LHCN-M2 (cell line): ENCODE measurements at places on chromosomes 12 and 14. TPM values are rescaled to one million over a fixed set of nuclear protein-coding genes. Genes with fewer than 3 reads are reported as not detected.

C1S gene
- 14.8 and 26.9 TPM in 2 replicates for total RNA-seq

- no peak for DNase-seq
These were observed 5.5 kb downstream of the LUM start for GRCh38 chr12:91105807-91106206.

PIP4K2C gene
- 19.1 and 23.3 TPM in 2 replicates for total RNA-seq

GRCh38 chr12:22459838-22460490, 84.4 kb downstream of the C2CD5 start:
- peak; percentile 50 for DNase-seq

DNA sequence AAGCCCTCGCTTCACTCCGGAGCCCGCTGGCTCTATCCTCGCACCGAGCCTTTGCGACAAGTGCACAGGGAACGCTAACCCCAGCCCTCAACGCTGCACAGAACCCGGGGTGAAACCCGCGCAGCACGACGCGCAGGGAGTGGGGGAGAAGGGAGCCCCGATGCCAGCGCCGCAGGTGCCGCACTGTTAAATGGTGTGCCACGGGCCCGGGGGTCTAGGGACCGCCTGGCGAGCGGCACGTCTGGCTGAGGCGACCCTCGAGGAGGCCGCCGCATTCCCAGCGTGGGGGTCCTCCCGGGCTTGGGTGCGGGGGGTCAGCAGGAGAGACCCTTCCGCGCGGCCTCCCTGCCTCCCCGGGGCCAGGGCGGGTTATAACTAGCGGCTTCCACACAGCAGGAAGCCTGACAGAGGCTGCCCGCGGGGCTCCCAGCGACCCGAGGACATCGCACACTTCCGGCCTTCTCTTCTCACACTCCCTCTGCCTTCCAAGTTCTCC, 23.8 kb upstream of the LRTM2 start:
- no peak for DNase-seq

DNA sequence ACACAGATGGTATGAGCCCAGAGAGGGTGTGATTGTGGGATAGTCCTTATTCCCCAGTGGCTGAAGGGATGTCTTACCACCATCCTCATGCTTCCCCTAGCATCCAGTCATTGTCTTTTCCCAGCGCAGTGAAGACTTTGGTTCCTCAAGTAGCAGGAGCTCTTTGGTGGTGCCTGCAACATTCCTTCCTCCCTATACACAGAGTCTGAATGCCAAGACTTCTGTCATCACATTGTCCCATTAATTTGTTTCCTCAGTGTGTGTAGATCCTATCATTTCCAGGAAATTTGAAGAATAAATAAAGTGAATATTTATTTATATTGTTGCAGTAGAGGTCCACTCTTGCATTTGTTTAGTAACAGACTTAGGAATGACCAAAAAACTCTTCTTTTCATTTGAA, 147.2 kb downstream of the DACT1 start:
- DNase-seq, result no peak

RNASE7 gene
- total RNA-seq, result not detected in 2 replicates

MYF5 gene
- 628 and 957 TPM in 2 replicates for total RNA-seq

DNA sequence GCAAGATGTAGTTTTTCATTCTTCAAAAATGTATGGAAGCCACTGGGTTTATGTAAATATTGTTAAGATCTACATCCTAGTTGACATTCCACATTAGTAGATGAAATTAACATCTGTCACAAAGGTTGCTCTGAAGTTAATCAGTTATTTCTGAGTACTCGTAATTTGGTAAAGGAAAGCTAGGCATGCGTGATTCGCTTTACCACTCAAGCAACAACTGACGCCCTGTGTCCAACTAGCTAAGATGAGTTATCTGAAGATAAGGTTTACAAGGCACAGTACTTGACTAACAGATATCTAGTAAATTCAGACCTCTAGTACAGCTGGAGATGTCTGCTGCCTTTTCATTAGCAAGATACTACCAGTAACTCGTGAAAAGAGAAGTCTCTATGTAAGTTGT, 14.1 kb downstream of the PRKD1 start:
- DNase-seq, result no peak

ZDHHC22 gene
- under 0.01 TPM in 1 of 2 replicates, not detected in the other for total RNA-seq

- DNase-seq, result no peak
These were observed 33.0 kb upstream of the SLC5A8 start for GRCh38 chr12:101243074-101243473.

GRCh38 chr12:115235880-115236279, 551.9 kb upstream of the TBX3 start:
- DNase-seq, result no peak

GRCh38 chr12:69423037-69423905, 46.9 kb upstream of the FRS2 start:
- no peak for DNase-seq

DNA sequence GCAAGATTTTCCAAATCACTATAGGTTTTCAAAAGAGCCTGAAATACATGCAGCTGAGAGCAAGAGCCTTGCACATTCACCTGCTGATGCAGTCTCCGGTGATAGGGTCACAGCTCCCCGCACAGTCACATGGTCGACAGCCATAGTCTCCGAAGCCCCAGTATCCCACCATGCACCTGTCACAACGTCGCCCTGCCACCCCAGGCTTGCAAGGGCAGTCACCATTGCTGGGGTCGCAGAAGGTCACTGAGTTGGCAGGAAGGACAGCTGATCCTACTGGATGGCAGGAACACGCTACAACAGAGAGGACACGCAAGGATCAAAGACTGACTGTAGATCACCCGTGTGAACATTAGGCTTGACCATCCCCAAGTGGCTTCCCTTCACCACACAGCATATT, 107.1 kb downstream of the NTN4 start:
- no peak for DNase-seq

DNA sequence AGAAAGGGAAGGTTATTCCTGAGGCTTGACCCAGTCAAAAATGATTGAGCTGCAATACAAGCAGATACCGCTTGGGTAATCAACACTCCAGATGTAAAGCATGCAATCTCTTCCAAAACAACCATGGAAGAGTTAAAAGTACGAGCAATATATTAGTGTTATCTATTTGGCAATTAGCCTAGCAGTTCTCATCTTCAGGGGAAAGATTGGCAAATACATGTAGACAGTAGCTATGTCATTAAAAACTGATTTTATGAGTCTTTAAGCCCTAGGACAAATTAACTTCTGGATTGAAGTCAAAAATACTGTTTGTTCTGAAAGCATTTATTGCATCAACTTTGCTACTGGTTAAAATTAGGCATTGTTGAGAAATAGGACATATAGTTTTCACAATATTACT, 9.3 kb upstream of the GYS2 start:
- no peak for DNase-seq

YAF2 gene
- total RNA-seq, result 17.7 and 17.8 TPM in 2 replicates

NR4A1 gene
- 1.3 and 2.3 TPM in 2 replicates for total RNA-seq

- peak; percentile 29 for DNase-seq
These were observed 9.5 kb downstream of the OAS1 start for GRCh38 chr12:112916270-112916669.

OTOGL gene
- 0.19 and 0.34 TPM in 2 replicates for total RNA-seq

DNA sequence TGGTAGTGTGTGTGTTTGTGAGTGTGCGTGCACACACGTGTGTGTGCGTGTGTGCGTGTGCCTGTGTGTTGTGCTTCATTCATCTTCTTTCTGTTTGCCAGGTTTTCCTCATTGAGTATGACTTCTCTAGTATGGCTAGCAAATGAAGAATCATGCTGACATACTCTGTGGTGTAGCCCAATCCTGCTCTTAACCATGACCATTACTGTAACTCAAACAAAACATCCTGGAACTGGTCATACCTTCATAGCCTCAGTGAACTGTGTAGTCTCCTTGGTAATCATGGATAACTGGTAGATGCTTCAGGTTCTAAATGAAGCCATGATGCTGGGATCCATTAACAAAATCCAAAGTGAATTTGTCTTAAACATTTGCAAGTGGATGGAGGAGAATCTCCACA, 1117.7 kb downstream of the BCL11B start:
- no peak for DNase-seq

GRCh38 chr14:70999117-70999516, 91.9 kb downstream of the PCNX1 start:
- DNase-seq, result no peak
